ENCODE measurements at places on chromosomes 7 and 10.

DNA sequence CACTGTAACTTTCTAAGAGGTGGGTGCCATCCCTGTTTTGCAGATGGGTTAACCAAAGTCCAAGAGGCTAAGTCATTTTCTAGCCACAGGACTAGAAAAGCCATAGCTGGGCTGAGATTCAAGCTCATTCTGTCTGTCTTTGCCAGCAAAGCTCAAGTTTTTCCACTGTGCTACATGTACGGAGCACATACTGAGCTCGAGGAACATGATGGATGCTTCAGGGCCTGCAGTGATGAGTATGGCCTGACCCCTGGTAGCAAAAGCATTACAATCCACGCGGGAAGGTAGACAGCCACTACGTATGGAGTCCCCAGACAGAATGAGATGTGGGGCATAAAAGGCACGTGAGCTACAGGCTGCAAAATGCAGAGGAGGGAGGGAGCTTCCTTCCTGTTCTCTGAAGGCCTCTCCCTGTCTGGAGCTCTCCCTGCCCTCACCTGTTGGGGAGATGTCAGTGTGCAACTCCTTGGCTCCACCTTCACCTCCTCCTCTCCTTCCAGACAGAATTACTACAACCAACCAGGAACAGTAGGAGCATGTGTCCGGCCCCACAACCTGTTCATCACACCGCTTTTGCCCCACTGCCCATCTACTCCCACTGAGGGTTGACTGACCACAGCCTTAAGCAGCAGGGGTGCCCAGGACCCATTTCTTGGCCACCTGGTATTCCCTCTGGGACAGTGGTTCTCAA is 16.4 kb downstream of the ITPRIP start:
- no peak for DNase-seq

DNA sequence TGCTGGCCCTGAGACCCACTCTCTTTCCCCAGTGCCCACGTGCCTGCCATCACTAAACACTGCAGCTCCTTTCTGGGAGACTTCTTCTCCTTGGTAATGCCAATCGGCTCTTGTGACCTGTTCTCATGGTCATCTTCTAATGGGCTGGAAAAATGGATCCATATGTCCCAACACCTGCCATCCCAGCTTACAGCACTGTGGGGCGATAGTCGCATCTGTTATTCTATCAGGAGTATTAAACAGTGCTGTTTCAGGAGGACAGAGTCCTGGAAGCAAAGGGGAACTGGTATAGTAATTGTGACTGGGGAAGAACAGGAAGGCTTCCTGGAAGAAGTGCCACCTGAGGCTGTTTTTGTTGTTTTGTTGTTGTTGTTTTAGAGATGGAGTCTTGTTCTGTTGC is 411.2 kb downstream of the GLRX3 start:
- DNase-seq = peak; percentile 16

DNA sequence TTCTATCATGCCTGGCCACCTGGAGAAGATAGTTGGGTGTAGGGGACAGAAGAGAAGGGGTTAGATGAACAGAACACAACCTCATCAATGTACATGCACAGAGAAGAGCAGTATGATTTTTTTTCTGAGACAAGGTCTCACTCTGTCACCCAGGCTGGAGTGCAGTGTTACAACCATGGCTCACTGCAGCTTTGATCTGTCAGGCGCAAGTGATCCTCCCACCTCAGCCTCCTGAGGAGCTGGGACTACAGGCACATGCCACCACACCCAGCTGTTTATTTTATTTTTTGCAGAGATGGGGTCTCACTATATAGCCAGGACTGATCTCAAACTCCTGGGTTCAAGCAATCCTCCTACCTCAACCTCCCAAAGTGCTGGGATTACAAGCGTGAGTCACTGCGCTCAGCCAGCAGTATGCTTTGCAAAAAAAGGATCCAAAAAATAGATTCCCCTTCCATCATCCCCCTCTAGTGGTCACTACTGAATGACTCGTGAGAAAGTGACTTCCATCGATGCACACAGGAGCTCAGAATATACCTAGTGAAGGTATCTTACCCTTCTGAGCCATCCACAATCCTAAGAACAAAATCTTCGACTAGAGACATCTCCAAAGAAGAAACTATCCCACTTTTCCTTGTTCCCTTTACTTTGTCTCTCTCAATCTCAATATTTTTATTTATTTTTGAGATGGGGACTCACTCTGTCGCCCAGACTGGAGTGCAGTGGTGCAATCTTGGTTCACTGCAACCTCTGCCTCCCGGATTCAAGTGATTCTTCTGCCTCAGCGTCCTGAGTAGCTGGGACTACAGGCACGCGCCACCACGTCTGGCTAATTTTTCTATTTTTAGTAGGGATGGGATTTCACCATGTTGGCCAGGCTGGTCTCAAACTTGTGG is 21.0 kb downstream of the ZCWPW1 start:
- DNase-seq = peak; percentile 82

DNA sequence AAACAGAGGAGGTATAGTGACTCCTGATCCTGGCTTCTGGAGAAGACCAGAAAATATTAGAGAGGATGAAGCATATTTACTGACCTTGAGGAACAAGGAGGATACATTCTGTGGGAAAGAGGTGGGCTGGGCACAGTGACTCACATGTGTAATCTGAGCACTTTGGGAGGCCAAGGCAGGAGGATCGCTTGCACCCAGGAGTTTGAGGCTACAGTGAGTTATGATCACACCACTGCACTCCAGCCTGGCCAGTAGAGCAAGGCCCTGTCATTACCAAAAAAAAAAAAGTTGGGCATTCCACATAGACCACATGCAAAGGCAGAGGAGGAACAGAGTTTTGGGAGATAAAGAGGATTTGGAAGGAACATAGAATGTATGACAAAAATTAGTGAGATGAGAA is 4.4 kb upstream of the ACBD5 start:
- no peak for DNase-seq

GRCh38 chr10:32326119-32326518 is 20.8 kb downstream of the EPC1 start:
- no peak for DNase-seq

- DNase-seq = no peak
Observed at GRCh38 chr7:140617081-140617480, 23.5 kb downstream of the DENND2A start.

DNA sequence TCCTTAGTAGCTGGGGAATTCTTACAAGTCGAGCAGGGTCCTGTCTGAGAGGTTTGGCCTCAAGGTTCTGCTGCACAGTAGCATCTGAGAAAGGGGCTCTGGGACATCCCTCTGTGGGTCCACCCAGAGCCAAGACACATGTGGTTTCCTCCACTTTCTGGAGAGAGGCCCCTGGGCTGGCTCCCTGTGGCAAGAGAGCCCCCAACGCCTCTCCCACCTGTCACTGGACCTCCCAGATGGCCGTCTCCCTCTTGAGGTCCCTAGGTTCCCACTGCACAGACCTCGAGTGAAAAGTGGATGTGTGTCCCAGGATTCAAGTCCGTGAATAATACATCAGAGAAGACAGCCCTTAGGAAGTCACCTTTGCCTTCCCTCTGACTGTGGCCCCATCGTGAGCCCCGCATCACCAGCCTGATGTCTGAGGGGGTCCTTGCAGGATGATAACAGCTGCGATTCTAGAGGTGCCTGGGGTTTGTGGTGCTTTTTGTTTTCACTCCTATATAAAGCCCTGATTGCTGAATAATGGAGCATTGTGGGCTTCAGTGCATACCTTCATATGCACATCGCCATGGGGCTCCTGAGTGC is 319.0 kb downstream of the GLRX3 start:
- DNase-seq = no peak

DNA sequence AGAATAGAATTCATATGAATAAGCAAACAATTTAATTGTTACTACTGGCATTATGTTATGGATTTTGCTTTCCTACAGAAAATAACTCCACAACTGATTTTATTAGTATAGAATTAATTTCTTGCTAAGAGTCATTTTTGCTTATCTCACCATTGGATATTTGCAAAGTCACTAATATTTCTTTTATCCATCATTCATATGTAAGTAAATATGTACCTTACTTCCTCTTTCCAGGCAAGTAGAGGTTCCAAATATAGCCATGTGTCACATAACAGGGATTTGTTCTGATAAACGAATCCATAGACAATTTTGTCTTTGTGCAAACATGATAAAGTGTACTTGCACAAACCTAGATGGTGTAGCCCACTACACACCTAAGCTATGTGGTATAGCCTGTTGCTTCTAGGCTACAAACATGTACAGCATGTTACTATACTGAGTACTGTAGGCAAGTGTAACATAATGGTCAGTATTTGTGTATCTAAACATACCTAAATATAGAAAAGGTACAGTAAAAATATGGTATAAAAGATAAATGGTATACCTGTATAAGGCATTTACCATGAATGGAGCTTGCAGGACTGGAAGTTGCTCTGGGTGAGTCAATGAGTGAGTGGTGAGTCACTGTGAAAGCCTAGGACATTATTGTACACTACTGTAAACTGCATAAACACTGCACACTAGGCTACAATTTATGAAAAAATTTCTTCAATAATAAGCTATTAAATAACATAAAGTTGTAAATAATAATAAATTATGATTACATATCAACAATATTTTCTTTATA is 18.3 kb downstream of the KLLN start:
- DNase-seq = peak; percentile 32

- no peak for DNase-seq
Observed at GRCh38 chr7:151686826-151687225, 167.1 kb upstream of the RHEB start.

- no peak for DNase-seq
Observed at GRCh38 chr7:17404006-17404405, 105.6 kb downstream of the AHR start.
